ENCODE measurements at places on chromosomes 16 and 17.

- no peak for DNase-seq
Observed at GRCh38 chr17:71183066-71183660, 937.7 kb upstream of the SOX9 start.

DNA sequence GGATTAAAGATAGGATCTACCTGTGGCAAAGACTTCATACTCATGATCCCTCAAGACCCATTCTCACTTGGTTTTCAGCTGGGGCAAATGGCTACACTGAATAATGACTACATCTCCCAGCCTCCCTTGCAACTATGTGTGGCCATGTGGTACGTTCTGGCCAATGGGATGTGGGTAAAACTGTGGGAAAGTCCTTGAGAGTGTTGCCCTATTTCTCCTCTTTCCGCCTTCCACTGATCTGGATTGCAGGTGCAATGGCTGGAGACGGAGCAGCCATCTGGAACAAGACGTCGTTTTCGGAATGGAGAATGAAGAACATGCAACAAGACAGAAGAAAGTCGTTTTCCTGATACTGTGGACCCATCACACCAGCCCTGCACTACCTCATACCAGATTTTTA lies 48.5 kb downstream of the HAPSTR1 start:
- DNase-seq: no peak

DNA sequence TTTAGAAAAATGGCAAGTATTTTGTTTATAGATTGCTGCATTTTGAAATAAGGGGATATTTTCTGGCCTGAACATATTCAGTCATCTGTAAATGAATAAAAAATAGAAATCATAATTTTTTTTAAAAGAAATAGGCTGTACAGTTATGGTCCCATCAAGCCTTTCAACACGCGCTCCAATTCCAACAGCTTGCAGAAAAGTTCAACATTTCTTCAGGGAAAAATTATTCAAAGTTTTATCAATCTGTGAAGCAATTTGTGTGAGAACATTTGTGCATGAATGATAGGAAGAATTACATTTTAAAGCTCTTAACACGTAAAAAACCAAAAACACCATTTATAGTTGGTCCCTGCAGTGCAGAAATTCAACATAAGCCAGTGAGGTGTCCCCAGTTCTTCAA lies 50.7 kb upstream of the SLC25A19 start:
- DNase-seq: no peak

GRCh38 chr17:42775534-42776098 lies 2.4 kb downstream of the VPS25 start:
- DNase-seq: no peak

DNA sequence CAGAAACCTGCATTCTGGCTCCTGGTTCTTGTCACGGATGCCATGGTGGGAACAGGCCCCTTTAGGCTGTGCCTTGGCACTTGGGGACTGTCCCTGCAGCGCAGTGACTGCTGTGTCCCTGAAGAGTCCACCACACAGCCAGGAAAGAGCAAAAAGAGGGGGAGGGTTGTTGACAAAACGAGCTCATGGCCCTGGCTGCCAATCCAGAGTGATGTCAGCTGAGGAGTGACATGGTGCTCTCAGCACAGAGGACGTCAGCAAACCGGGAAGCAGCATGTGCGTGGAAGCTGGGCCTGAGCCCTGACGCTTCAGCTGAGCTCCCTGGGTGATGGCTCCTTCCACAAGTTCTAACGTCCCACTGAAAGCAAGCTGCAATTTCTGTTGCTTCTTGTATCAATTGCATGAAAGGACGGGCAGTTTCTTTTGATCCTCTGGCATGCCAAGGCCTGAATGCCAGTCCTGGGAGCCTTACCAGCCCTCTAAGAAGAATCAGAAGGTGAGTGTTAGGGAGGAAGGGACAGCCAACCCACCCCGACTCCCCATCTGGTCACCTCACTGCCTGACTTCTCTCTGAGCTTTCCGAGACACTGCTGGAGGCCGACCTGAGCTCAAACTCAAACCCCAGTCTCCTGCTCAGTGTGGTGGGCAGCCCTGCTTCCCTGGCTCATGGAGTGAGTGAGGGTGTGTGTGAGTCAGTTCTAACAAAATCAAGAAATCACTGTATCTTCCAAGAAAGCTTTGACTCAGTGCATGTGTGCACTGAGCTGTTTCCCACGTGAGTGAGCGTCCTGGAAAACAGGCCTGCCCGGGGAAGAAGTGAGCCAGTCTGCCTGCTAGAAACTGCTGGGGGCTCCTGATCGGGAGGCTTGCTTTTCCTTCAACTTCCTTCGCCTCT lies 14.7 kb upstream of the WNT3 start:
- peak; percentile 54 for DNase-seq

GRCh38 chr17:65039336-65039988 lies 17.1 kb downstream of the GNA13 start:
- no peak for DNase-seq

GRCh38 chr17:67855504-67856324 lies 30.4 kb downstream of the BPTF start:
- no peak for DNase-seq

DNA sequence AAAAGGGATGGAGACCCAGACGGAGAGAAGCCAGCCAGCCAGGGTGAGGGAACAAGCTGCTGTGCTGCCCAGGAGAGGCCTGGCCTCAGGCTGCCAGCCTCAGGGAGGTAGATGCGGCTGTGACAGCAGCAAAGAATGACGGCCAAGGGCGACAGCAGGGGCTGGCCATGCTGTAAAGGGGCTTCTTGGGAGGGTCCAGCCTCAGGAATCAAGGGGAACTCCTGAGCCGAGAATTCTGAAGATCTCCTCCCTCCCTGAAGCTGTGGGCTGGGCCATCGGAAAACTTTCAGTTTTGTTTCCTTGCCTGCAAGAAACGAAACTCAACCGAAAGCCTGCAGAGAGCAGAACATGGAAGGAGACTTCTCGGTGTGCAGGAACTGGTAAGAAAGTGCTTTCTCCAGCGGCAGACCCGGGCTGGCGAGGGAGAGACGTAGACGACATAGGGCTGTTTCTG lies at the start of gene XAF1:
TSS of gene XAF1 (plus strand) at position 316 of the 454 bp plus-strand sequence. CDS start at position 349, 33 bp downstream.
- DNase-seq: no peak

- no peak for DNase-seq
Observed at GRCh38 chr16:881219-882097, 80.9 kb upstream of the GNG13 start.

DNA sequence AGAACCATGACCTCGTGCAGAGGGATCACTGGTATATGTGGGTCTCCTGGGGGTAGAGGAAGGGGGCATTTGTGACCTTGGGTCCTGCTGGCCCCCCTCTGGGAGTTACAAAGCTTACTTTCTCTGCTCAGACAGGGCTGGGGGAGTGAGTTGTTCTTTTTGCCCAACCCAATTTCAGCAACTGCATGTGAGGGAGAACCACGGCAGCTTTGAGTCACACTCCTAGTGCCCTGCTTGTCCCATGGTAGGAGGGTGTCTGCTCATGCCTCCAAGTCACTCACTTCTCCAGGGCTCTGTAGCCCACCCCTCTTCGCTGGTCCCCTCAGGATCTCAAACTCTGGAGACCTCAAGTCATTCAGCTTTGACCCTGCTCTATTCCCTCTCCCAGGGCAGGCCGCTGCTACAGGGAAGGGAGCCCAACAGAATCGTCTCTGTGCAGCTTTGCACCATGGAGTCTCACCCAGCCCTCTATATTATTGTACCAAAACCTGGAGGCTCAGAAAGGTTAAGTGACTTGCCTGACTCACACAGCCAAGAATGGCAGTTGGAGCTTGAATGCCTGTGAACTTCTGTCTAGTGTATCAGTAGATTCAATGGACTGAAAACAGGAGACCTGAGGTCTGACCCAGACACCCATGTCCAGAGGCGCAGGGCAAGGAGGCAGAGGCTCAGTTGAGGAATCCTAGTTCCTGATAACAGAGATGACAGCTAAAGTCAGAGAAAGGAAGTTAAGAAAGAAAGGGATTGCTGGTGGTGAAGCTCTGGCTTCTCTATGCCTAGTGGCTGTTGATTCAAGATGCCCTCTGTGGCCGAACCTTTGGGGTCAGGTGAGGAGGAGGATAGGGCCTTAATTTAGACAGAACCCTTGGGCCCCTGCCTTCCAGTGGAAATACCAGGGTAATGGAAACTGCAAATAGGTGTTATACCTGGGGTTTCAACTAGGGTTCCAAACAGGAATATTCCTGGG lies 14.6 kb upstream of the ETV4 start:
- DNase-seq: no peak

- no peak for DNase-seq
Observed at GRCh38 chr17:3867606-3868005, 21.6 kb upstream of the NCBP3 start.

- no peak for DNase-seq
Observed at GRCh38 chr17:14042411-14042810, 26.9 kb upstream of the COX10 start.

DNA sequence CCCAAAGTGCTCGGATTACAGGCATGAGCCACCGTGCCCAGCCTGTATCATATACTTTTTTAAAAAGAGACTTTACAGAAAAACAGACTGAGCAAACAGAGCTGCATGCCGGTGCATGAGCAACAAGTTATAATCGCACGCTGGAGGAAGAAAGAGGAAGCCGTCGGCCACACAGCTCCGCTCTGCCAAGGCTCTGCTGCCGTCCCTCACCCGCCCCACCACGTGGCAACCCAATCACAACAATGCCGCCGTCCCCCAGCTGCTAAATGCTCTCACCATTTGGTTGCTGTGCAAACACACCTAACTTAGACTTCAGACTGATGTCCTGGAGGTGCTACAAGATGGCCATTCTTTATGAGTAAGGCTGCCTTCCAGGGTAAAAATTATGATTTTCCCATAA lies 83.5 kb downstream of the ADCY9 start:
- DNase-seq: no peak

DNA sequence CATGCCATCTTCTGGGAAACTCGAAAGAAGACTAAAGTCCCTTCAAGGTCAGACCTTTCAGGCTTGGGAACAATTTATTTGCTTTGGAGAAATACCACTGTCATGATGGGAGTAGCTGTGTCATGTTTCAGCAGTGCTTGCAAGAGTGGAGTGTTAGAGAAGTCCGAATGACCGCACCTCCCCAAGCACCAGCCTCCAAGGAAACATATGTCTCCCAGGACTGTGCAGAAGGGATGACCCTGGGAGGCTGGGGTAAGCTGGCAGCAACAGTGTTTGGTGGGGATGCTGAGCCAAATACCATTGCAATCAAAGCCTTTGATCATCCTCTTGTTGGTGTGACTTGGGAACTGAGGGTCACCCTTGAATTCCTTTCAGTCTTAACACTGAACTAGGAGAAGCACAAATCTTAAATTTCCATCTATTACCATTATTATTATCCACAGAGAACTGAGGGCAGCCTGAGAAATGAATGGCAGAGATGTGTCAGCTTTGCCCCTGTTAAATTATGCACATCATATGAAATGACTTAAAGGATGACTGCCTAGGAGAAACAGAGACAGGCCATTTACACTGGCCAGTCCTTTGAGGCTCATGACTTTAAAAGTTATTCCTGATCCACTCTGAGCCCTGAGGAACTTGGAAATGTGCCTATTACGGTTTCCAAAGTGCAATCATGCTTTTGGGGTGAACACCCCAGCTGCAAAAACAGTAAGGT lies 244.9 kb downstream of the CA10 start:
- DNase-seq: no peak

DNA sequence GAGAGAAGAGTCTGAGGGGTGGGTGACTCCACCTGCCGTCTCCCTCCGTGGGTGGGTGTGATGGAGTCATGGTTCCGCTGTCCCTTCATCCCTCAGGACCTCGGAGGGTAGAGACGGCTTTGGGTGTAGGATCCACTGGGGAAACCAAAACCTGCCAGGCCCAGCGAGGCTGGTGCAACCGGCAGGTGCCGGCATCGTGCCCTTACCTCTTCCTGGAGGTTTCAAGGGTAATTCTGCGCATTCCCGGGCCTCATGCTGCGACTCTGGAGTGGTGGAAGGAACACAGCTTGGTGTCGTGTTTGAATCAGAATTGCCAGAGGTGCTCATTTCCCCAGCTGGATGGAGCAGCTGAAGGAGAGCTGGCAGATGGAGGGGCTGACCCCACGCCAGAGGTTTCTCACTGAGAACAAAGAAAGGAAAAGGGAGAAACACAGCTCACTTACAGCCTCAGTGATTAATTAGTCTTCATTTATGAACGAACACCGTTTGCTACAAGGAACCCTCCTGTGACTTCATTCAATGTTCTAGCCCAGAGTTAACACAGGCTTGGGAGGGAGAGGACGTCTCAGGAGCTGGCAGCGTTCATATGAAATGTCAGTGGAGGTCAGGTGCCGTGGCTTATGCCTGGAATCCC lies 16.3 kb upstream of the ATP2A3 start:
- DNase-seq: no peak

All from occipital lobe (tissue), 3 donors.